ENCODE measurements at places on chromosomes 2 and 18.

DNA sequence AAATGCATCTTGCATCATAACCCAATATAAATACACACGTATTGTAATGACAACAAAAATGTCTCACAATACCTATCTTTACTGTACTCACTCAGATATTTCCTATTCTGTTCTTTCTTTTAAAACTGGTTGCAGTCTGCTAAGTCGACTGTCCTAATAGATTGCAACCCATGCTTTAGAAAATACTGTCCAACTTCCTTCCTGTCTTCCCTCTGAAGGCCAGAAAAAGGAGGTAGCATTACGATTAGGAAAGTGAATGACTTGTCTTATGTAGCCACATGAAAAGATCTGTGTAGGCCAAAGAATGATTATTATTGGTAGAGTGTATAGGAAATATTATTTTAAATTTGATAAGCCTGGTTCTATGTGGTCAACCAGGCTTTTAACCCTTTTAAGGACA is 134.1 kb downstream of the FAM210A start:
- DNase-seq: no peak

GRCh38 chr2:70087702-70088597 is 673 bp downstream of the PCBP1 start:
- no peak for DNase-seq

DNA sequence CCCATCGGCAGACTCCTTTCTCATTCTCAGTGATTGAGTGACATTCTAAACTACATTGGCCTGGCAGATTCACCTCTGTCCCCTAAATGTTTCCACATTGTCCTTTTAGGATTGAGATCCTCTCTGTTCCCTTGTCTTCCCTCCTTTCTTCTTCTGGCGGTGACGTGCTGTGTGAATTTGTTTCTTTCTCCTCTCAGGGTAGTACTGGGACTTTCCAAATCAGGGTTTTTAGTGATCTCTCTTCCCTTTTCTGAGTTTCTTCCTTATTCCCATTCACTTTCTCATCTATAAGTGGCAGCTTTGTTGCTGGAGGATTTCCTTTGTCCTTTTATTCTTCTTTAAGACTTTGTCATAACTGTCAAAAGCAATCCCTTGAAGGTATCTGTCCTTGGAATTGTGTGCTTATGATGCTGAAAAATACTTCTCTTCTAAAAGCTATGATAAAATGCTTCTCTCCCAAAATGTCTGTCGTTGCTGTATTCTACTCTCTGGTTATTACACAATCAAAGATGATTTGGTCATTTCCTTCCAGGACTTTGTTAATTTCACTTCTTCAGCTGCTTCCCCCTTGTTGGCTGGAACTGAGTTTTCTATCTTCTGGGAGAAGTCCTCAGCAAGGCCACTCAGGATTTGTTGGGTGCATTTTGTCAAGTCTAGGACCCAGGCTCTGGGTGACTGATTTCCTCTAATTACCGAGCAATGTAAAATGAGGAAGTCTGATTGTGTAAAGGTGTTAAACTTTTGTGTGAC is 4.9 kb upstream of the IL1B start:
- no peak for DNase-seq

- DNase-seq: no peak
These were observed 61.0 kb downstream of the RBMS1 start for GRCh38 chr2:160432633-160433032.

DNA sequence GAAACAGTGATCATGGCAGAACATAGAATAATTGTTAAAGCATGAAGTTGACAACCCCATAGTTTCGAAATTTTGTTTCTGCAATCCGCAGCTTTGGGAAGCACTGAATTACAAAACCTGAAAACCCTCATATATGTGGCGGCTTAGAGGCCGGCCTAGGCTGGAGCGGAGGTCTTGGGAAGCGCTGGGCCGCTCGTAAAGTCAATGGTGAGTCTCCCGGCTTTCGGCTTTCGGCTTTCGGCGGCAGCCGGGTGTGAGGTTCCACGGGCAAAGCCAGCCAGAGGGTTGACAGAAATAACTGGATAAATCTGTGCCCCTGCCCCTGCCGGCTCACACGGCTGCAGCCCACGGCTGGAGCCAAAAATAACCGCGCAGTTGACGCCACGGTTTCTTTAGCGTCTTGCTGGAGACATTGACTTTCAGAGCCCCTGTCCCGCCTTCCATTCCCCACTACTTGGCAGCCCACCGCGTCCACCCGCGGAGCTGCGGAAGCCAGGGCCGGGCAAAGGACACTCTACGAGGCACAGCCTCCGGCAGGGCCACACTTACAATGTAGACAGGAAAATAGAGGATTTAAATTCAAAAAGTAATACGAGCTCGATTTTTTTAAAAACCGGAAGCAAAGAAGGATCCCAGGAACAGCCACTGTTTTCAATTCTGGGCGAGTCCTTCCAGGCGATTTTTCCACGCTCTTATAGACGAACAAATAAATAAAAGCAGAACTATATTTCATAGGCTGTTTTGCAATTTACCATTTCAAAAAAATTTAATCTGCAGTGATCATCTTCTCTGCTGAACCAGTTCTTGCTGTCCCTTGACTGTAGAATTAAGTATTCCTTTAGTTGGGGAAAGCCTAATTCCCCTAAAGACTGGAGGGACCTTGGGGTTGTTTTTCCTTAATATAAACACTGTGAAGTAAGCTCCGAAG is 28.3 kb upstream of the ATP6V1B1 start:
- DNase-seq: no peak

DNA sequence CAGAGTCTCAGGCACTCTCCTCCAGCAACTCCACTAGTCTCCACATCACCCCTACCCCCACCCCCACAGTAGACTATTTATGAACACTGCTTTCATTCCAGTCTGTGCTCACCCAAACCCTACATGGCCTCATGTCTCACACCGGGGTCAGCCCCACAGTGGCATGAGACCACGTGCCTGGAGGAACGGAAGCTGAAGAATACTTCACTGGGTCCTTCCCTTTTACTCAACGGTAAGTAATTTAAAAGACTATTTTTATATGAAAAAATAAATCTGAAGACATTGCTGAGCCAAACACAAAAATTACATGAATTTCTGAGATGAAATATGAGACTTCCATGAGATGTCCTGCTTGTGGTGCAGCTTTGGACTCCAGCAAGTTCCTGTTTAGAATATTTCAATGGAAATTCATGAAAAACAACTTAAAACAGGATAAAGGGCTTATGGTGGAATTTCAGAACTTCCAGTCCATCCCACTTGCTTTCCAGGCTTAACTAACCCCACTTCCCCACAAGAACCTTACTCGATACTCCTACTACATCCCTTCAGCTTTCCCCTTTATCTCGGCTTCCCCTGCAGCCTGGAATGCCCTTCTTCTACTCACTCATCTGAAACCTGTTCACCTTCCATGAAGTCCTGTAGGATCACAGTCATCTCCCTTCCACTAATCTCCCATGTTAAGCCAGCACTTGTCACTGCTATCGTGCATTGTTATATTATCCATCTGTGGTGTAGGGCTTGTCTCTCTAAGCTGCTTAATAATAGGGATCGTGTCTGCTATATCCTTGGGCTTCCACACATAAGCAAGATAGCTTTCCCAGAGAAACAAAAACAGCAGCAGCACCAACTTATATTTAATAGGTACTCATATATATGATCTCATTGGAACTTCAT is 47.9 kb downstream of the SLC14A1 start:
- DNase-seq: no peak

GRCh38 chr2:44533508-44533907 is 171.8 kb downstream of the CAMKMT start:
- no peak for DNase-seq

DNA sequence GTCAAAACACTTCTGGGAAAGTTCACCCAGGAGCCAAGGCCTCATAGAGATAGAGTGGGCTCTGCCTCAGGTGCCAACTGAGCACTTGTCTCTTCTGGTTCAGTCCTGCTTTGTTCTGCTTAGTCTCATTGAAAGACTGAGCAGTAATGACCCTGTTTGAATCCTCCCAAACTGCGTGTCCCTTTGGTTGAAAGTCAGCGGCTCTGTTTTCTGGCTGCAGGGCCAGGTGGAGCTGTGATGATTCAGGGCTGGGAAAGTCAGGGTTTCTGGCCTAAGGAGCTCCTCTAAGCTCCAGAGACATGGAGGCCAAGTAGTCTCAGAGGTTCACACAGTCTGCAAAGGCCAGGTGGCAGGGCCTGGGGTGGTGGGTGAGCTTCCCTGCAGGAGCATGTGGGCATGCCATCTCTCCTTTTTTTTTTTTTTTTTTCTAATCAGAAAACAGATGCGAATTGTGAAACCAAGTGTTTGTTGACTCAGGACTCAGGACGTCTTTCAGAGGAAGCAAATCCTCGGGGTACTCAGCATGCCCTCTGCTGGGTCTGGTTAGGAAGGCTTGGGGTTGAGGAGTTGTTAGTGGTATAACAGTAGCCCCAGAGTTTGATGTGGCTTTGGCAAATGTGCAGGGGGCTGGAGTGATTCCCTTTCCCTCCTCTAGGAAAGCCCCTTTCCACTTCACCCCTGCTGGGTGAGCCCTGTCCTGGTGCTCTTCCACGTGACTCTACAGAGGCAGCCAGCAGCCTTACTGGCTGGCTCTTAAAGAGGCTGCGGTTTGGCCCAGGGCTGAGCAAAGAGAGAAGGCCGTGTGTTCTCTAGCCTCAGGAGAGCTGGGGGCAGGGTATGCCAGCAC is 38.3 kb downstream of the TMEM17 start:
- DNase-seq: no peak
